Spinal cord (tissue), 10 donors: ENCODE measurements at places on chromosomes 6 and 20.

GRCh38 chr6:131372535-131372934 is 200.5 kb upstream of the ARG1 start:
- DNase-seq = no peak

- DNase-seq = no peak
Observed at GRCh38 chr6:21348504-21349195, 244.9 kb upstream of the SOX4 start.

DNA sequence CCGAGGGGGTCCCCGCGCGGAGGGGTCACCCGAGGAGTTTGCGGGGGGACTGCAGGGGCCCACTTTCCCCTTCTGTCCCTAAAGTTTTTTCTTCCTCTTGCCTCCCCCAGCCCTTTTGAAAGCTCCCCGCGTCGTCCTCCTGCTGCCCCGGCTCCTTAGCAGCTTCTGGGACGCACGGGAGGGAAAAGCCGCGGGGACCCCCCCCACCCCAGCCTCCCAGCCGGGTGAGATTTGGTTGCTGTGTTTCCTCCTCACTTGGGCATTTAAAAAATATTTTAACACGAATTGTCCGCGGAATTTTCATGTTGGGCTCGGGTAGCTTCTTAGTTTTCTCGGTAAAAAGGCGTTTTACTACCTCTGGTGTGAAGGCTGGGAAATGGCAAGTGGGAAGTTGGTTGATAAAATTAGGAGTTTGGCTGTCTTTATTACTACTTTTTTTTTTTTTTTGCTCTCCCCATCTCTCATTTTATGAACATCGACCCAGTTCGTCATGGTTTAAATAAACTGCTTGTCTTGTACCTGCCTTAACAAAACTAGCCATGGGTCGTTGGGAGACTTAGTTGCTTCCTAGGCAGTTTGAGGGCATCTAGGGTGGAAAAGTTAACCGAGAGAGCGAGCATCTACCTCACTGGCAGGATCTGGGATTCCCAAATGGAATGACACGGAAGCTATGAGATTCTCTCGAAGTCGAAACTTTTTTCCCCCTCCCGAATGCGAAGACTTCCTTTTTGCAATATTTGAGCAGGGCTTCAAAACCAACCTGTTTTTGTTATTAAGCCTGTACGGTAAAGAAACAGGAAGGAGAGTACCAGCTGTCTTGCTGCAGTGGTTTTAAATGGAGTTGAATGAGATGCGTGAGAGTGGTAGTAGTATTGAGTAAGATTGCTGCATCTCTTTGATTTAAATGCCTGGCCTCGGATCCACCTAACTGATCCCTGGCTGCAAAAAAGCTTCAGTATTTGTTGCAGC is 868 bp downstream of the NCOA3 start:
- no peak for DNase-seq

- DNase-seq = no peak
Observed at GRCh38 chr20:22462975-22463914, 121.1 kb downstream of the FOXA2 start.

DNA sequence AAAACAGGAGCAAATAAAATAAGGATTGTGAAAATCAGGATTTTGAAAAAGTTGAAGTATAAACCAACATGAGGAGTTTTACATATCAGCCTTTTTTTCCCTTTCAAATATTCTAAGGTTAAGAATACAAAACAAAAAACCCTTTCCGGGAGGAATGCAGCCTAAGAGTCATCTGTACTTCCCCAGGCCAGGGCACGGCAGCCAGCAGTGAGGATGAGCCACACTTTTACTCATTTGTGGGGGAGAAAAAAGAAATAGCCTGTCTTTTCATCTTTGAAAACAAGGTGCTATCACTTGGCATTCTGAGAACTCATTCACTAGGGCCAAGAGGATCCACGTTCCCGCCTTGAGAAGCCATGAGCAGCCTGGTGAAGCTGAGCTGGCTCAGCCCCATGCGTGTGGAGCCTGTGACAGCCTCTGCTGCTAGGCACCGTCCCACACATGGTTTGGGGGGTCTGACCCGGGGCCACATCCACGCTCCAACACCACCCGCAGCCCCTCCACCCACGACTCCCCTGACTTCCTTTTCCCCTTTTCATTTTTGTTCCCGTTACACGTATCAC is 11.2 kb downstream of the SLC22A1 start:
- no peak for DNase-seq

DNA sequence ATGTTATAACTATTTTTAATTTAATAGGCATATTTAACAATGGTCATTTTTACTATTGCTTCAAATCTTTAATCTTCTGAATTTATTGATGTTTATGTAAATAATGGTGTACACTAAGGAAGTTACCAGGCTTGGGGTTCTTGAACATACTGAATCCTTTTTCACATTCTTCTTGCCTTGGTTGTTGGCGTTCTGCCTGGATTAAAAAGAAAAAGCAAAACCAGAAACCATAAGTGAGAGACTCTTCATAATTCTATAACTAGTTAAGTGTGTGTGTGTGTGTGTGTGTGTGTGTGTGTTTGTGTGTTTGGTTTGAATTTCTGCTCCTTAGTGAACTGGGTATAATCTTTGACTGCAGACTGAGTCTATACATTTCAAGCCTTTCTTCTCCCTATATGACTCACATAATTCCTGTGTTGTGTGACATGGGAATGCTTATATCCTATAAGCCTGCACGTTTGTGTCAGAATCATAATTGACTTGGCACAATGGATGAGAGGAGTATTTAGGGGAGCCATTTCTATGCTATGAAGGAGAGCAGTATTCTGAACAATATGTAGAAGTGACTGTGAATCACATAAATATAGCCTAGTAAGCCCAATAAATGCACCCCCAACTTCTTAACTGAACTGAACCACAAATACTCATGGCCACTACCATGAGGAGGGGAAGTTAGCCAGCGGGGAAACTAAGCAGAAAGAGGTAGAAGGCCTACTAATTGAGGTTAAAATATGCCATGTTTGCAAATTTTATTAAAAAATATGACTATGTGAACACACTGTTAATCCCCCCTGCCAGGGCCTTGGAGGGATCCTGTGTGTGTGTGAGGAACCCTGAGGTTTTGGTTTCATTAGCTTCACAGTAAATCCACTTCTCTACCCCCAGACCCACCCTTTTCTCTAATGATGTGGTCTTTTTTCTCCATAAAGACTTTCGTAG is 425.5 kb downstream of the BCKDHB start:
- DNase-seq = no peak

GRCh38 chr20:64143018-64143801 is 21.0 kb upstream of the MYT1 start:
- no peak for DNase-seq

DNA sequence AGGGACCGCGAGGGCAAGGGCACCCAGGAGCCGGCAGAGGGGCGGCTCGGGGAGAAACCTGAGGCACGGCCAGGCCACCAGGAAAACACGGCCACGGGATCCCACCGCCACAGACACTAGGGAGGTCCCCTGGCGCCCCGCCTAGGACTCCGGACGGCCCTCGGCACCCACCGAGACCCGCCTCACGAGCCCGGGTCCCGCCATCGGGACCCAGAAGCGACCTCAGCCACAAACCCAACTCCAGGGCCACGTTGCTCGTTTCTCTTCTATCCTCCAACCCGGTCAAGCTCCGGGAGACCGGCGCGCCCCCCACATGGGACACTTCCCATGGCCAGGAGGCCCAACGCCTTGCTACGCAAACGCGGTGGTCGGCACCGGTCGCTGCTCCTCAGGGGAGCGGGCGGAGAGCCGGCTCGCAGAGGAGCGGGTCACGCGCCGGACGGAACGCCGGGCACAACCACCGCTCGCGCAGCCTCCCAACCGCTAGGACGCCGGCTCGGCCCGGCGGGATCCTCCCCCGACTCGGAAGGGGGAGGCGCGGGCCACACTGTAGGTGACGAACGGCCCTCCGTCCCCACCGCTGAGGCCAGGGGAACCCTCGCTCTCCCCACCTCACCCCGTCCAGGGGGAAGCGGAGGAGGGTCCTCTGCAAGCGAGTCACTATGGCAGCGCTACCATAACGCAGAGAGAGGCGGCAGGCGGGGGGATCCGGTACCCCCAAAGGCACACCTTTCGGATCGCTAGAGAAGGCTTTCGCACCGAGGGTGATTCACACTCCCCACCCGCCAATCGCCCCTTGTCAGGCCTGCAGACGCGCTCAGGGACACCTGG is 1514.1 kb upstream of the DEFB115 start:
- DNase-seq = no peak

DNA sequence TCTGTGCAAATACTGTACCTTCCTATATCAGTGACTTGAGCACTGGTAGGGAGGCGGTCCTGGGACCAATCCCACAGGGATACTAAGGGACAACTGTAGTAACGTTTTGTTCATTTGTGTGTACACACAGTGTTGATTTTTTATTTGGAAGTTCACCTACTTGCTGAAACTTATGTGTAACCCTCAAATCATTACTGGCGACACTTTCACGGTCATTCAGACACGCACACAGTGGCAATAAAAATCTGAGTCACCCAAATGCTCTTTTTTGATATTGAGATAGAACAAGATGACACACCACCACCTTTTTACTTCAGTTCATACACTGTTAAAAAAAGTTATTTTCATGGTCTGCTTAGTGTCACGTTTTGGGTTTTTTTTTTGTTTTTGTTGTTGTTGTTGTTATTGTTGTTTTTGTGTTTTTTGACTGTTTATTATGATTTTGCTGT is 79.8 kb downstream of the QKI start:
- no peak for DNase-seq

DNA sequence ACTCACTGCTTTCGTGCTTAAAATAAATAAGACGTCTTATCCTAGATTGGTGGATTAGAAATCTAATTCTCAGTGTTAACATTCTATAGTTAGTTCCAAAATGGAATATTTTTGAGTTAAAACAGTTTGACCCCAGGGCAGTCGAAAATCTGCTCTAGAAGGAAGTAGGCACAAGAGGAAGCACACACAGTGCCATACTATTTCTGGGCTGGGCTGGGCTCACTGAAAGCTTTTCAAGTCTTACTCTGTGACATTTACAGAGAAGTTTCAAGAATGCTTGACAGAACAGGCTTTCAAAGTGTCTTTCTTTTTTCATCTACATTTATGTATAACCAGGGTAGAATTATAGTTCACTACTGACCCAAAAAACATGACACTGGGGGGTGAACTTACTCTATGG is 209.8 kb downstream of the SOD2 start:
- no peak for DNase-seq

GRCh38 chr20:48758206-48758820 is 69.5 kb downstream of the PREX1 start:
- no peak for DNase-seq

GRCh38 chr6:67450641-67451040 is 1184.4 kb upstream of the ADGRB3 start:
- no peak for DNase-seq

DNA sequence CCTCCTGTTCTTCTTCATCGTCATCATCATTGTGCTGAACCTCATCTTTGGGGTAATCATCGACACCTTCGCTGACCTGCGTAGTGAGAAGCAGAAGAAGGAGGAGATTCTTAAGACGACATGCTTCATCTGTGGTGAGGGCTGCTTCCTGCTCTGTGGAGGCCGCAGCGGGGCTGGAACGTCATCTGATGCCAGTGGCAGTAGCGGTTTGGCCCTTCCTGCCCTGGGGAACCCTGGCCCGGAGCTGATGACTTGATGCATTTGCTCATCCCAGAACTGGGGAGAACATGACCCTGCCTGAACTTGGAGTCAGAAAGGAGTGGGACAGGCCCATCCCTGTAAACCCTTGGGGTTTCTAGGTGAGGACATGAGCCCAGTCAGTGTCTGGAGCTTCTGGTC is 18.7 kb downstream of the UQCC2 start:
- DNase-seq = no peak

DNA sequence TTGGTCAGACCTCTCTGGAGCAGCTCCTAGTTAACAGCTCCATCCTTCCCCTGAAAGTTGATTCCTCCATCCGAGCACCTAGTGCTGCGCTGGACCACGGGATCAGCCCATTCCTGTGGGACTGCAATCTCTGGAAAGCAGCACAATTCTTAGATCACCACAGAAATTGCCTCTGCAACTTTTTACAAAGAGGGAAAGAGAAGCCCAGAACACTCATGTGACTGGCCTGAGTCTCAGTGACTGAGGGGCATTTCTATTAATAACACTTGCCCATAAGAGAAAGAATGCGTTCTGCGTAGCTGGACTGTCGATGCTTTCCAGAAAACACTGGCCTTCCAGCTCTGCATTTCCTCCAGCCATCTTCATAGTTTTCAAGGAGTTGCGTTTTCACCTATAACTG is 18.3 kb downstream of the MPC1 start:
- no peak for DNase-seq

- no peak for DNase-seq
Observed at GRCh38 chr6:128067446-128068118, 166.7 kb upstream of the THEMIS start.

DNA sequence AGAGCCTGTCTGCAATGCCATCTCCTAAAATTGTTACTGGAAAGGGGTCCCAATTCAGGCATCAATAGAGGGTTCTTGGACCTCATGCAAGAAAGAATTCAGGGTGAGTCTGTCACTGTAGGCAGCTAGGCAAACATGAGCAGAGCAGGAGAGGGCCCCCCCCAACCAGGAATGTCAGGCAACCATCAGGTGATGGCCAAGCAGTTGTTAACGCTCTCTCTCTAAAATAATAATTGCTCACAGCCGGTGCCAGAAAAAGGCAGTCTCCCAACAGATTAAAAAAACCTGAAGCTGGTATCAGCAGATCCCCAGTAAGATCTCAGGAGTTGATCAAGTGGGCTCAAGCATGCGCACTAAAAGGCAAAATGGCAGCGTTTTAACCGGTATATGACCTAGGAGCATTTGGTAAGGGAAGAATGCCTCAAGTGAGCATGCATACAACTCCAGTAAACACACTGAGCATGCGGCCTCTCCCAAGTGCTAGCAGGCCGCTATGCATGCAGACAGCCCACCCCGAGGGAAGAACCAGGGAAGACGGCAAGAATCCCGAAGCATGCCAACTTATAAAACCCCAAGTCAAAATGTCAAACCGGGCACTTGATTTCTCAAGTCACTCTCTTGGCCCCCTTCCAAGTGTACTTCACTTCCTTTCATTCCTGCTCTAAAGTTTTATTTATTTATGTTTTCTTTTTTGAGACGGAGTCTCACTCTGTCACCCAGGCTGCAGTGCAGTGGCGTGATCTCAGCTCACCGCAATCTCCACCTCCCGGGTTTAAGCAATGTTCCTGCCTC is 44.0 kb upstream of the RNGTT start:
- DNase-seq = peak; percentile 7

GRCh38 chr6:158497620-158498019 is 62.3 kb upstream of the TMEM181 start:
- DNase-seq = no peak

DNA sequence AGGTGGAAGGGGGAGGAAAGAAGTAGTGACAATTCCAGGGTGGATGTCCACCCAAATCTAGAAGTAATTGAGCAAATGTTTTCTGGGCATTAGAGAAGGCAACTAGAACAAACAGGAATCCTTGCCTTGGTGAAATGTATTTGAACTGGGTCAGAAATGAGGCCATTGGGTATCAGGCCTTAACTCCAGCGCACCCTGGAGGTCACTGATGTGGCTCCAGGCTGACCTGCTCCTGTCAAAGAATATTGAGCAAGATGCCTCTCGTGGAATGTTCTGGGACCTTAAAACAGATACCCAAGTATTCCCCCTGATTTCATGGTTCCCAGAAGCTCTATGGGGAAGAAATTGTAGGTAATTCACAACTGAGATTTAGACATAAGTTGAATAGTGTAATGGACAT is 6.9 kb downstream of the HLA-DPB1 start:
- no peak for DNase-seq
